ENCODE measurements at places on chromosomes 7 and 10.

DNA sequence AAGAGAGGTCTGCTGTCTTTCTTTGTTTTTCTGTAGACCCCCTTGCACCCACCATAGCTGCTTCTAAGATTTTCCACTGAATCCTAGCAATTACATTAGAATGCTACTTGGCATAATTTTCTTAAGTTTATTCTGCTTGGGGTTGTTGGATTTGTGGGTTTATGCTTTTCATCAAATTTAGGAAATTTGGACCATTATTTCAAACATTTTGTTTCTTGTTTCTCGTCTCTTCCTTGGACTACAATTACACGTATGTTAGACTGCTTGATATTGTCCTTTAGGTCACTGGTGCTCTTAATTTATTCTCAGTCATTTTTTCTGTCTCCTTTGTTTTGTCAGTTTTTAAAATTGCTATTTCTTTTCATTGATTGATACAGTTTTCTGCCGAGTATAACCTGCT is 65.8 kb downstream of the FANK1 start:
- no peak for DNase-seq

DNA sequence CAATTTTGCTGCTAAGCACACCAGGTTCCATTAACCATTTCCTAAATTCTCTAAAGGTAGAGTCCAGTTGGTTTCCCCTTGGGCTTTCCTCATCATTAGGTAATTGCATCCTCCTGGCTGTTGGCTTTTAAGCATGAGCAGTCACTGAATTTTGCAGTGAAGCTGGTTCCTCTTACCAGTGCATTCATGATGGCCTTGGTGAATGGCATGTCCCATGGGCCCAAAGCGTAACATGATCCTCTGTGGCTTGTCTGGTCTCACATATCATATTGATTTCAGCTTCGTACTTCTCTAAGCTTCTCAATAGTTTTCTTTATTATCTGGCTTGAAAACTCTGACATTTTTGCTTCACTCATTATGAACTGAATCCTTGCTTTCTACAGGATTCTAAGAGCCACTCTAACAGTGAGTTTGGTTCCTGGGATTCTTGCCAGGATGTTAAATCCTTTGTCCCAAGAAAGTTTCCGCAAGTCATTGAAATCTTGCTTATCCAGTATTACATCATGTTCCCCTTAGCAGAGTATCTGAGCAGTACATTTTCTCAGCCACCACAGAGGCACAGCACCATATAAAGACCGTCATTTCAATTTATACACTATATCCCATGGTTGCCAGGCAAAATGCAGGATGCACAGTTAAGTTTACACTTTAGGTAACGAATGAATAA is 134.2 kb downstream of the PTN start:
- no peak for DNase-seq

- no peak for DNase-seq
Measured at GRCh38 chr7:36949711-36950600, 225.7 kb upstream of the AOAH start.

DNA sequence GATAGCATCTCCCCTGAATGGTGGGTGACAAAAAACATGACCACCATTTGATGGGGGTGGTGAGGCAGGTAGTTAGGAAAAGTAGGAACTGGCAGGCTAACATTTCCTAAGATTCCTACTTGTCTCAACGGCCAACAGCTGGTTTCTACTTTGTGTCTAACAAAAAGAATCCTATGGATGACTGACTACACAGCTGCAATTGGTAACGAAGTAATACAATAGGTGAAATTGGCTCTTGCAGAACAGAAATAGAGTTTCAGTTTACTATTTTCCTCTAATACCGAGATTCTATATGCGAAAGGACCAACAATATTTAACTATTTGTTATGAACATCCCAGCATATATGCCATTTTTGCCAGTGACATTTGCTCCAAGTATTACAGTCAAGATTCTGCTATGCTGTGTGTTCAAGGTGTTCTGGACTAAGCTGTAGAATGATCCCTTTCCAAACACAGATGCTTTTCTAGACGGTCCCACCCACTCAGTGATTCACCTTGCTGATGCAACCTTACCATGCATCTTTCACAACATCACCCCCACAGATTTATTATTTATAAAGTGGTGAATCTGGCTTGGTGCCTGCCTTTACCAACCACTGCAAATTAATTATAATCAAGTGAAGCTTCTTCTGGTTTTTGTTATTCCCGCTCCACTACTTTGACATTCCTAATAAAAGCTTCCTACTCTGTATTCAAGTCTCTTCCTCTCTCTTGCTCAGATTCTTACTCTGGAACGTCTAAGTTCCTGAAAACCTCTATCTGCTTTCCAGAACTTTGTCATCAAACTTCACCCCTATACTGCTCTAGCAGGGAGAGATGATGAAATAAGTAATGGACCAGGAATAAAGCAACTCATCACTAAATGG is 16.8 kb downstream of the BBIP1 start:
- no peak for DNase-seq

DNA sequence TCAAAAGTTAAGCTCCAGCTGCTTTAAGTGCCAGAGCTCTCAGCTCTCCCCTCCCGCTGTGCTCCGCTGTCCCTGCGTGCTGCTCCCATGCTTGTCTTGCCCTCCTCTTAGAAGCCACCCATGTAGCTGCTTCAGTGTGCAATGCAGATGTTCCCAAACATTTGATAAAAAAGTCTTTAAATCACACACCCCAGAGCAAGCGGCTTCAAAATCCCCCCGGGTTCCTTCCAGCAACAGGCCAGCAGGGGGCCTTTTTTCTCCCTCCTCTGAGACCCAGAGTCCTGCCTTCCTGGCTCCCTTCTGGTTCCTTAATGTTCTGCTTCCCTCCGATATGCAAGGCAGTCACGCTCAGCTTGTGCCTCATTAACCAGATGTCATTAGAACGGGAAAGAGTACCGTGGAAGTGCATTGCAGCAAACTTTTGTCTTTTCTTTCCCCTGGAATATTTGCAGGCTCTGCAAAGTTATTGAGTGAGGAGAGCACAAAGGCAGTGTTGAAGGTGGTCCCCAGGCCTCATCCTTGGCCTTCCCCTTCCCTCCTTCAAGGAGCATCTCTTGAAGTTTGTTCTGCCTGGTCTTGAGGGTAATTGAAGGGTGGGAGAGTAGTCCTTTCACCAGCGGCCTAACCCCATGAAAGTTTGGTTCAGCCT is 25.5 kb downstream of the LDB3 start:
- DNase-seq, result no peak

- DNase-seq, result no peak
Measured at GRCh38 chr10:37865264-37865663, 7.9 kb upstream of the ZNF248 start.

DNA sequence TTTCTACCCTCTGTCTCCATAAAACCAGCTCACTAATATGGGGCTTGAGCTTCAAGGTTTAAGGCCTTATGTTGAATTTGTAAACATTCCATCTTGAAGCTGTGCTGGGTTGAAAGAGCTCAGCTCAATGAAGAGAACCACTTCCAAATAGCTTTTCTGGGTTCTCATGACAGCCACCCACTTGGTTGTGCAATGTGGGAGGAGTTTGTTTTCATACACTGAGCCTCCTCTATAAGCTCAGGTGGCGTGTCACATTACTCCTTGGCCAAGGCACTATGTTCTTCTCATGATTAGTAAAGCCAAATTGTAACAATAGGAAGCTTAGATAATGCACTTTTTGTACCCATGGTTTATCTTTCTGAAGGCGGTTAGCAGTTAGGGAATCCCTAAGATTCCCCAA is 265.6 kb downstream of the PTEN start:
- no peak for DNase-seq

GRCh38 chr10:102311025-102311420 is 65.7 kb downstream of the GBF1 start:
- DNase-seq, result no peak

GRCh38 chr7:44144426-44144967 is 3.4 kb upstream of the MYL7 start:
- DNase-seq, result no peak

- DNase-seq, result no peak
Measured at GRCh38 chr7:18241543-18242231, 214.0 kb upstream of the PRPS1L1 start.

- no peak for DNase-seq
Measured at GRCh38 chr7:82393840-82394220, 49.7 kb downstream of the CACNA2D1 start.

DNA sequence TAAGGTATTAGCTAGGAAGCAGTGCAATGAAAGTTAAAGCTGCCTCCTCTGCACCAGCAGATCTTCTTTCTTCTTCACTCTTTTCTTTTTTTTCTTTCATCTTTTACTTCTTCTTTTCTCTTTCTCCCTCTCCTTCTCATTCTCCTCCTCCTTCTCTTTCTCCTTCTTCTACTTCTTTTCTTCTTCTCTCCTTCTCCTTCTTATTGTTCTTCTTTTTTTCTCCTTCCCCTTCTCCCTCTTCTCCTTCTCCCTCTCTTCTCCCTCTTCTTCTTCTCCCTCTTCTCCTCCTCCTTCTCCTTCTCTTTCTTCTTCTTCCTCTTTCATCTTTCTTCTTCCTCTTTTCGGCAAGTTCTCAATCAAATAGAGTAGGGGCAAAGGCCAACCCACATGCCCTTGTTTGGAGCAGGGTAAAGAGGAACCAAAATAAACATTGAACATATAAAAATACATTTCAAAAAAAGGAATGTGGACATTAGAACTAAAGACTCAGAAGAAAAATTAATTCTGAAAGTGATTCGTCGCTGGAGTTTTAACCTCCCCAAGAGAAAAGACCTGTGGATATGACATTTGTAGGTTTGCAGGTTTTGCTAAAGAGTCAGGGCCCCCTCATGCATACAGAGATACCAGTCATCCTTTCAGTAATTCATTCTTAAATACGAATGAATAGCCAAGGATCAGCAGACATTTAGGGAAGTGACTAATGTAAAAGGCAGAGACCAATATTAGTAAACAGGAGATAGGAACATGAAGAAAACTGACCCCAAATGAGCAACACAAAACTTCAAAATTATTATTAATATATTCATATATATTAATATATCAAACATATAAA is 93.0 kb upstream of the RSU1 start:
- no peak for DNase-seq

- no peak for DNase-seq
Measured at GRCh38 chr10:97540669-97541500, 31.7 kb upstream of the ANKRD2 start.

DNA sequence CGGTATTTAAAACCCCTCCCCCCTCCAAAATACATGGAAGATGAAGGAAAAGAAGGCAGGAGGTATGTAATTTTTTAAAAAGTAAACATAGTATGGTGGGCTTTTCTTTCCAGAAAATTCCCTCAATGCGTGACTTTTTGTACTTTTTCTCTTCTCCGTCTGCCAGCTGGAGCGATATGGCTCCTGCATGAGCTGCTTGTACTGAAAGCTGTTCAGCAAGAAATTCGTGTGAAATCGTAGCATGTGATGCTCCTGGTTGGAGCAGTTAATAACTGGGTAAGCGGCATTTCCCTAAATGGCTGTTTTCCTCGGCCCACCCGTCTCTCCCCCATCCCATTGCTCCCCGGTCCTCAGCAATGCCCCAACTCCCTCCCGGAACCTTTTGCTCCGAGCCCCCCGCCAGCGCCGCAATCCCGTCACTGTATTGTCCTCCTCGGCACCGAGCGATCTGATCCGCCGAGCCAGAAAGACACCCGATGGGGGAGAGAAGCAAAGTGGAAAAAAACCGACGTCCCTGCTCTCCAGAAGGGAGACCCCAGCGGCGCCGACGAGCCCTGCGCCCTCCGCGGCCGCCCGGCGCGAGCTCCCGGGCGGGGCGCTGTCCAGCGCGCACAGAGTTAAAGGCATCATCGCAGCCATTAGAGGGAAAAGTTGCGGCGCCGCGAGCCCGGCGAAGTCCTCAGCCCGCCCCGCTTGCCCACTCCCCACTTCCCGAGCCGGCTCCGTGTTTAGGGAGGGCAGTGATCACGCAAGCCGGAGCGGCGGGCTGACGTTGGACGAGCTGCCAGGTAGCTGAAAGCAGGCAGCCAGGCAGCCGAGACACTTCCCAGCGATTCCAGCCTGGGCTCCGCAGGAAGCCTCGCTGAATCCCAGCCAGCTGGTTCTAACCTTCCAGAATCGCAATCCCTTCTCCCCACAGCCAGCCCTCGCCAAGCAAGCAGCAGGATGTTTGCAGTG is at the start of gene VSTM2A:
VSTM2A (plus strand) TSS at position 707 of the 957 bp plus-strand sequence. CDS start 356 bp downstream, outside the sequence.
- DNase-seq, result no peak

- DNase-seq, result peak; percentile 32
Measured at GRCh38 chr7:18666107-18666728, 170.7 kb downstream of the HDAC9 start.

DNA sequence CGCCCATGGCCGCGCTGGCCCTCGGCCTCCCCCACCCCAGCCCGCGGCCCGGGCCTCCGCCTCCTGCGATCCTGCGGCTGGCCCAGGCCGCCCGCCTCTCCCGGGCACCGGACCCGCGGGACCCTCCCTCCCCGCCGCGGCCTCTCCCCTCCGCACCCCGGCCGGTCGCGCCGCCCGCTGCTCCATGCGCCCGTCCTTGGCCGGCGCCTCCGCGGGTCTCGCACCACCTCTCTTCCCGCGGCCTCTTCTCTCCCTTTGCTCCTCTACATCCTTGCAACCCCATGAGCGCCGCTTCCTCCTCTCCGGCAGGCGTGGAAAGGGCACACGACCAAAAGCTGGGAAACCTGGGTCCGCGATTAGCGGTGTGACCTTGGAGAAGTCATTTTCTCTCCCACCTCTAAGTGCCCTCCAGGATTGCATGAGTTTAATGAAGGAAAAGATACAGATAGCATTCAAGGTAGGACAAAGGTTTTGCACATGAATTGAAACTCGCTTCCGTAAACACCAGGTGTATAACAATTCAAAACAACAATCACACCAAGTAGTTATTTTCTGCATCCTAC is 448 bp upstream of the SRPK2 start:
- no peak for DNase-seq

DNA sequence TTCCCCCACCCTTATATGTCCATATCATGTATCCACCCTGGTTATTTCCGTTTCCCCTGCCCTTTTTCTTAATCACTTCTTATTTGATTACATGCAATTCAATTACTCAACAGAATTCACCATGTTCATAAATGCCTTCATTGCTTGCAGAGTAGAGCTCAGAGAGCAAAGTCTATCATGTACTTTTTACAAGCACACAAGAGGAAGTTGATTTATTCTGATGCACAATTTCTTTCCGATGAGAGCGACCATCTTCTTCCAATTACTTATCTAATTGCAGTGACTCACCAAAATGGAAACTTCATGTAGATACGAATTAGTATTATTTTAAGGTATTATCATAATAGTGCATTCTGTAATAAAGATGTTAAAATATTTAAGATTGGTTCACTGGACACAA is 430.5 kb upstream of the KLF6 start:
- no peak for DNase-seq

DNA sequence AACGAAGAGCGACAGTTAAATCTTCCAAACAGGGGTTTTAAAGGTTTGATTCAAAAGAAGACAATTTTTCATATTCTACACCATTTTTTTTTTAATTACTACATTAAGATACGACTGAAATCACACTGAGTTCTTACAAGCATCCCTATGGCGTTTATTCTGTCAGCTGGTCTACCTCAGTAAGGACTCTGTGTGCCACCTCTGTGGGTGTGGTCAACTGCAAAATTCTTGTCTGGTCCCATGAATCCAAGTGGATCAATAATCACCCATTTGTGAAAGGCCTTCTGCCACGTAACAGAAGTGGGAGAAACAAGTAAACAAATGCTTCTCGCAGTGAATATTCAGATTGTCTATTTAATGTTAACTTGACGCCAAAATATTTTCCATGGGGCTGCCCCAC is 104.1 kb downstream of the GRB10 start:
- no peak for DNase-seq
